Ovary (tissue), 10 donors: ENCODE measurements at places on chromosomes 4 and X. TPM values are rescaled to one million over a fixed set of nuclear protein-coding genes. Genes with fewer than 3 reads are reported as not detected.

The RPL34 gene
- 2,734 TPM for polyA plus RNA-seq

The SLITRK4 gene
- polyA plus RNA-seq = 0.44 TPM

The YY2 gene
- 2.0 TPM for polyA plus RNA-seq

The NOX1 gene
- 0.06 TPM for polyA plus RNA-seq

The ASB12 gene
- 0.62 TPM for polyA plus RNA-seq

The RS1 gene
- polyA plus RNA-seq = not detected

The SFRP2 gene
- polyA plus RNA-seq = 0.63 TPM

The CFAP99 gene
- not detected for polyA plus RNA-seq

The GRXCR1 gene
- polyA plus RNA-seq = not detected

The SNX25 gene
- 11.6 TPM for polyA plus RNA-seq

The PRKX gene
- 20.9 TPM for polyA plus RNA-seq

The TBC1D9 gene
- 24.0 TPM for polyA plus RNA-seq

The SLIT2 gene
- 16.1 TPM for polyA plus RNA-seq

The BMP3 gene
- 7.8 TPM for polyA plus RNA-seq

The SOD3 gene
- 36.6 TPM for polyA plus RNA-seq

The NUDT10 gene
- 13.9 TPM for polyA plus RNA-seq

The IQCM gene
- polyA plus RNA-seq = not detected

The TMEM156 gene
- 0.04 TPM for polyA plus RNA-seq

The CXCL13 gene
- not detected for polyA plus RNA-seq

The PRDM5 gene
- 8.1 TPM for polyA plus RNA-seq

The MAGEB1 gene
- not detected for polyA plus RNA-seq

The PCYT1B gene
- 4.8 TPM for polyA plus RNA-seq

The PNCK gene
- polyA plus RNA-seq = 0.87 TPM

The VSIG4 gene
- polyA plus RNA-seq = 19.4 TPM

The IBSP gene
- not detected for polyA plus RNA-seq

The SPATA18 gene
- polyA plus RNA-seq = 4.8 TPM

The FGFBP1 gene
- polyA plus RNA-seq = not detected

The XAGE2 gene
- polyA plus RNA-seq = not detected

The DAPP1 gene
- 1.6 TPM for polyA plus RNA-seq

The FHDC1 gene
- polyA plus RNA-seq = 0.91 TPM

The IDUA gene
- polyA plus RNA-seq = 3.1 TPM

The LRIT3 gene
- 0.10 TPM for polyA plus RNA-seq

The CT55 gene
- polyA plus RNA-seq = not detected

The P2RY8 gene
- polyA plus RNA-seq = 1.4 TPM

The CNGA2 gene
- polyA plus RNA-seq = not detected

The ANK2 gene
- polyA plus RNA-seq = 60.0 TPM

The FGA gene
- polyA plus RNA-seq = not detected

The DCAF12L1 gene
- polyA plus RNA-seq = 1.3 TPM

The CD40LG gene
- polyA plus RNA-seq = 0.08 TPM

The DGKK gene
- not detected for polyA plus RNA-seq

The SLC9B1 gene
- 1.1 TPM for polyA plus RNA-seq

The USP17L15 gene
- not detected for polyA plus RNA-seq

The SHROOM4 gene
- polyA plus RNA-seq = 2.8 TPM

The POU4F2 gene
- polyA plus RNA-seq = not detected

The GBA3 gene
- polyA plus RNA-seq = 0.06 TPM

The SERTM2 gene
- polyA plus RNA-seq = 1.5 TPM

The MAGEB2 gene
- not detected for polyA plus RNA-seq

The CXCR3 gene
- not detected for polyA plus RNA-seq

The AADAT gene
- 6.9 TPM for polyA plus RNA-seq

The PPP2R2C gene
- 3.0 TPM for polyA plus RNA-seq

The PRR32 gene
- polyA plus RNA-seq = not detected
